Mucosa of gallbladder (tissue), 1 donor: ENCODE measurements at places on chromosomes 1 and 21.

GRCh38 chr1:237124856-237125462, 83.0 kb downstream of the RYR2 start:
- DNase-seq = no peak

DNA sequence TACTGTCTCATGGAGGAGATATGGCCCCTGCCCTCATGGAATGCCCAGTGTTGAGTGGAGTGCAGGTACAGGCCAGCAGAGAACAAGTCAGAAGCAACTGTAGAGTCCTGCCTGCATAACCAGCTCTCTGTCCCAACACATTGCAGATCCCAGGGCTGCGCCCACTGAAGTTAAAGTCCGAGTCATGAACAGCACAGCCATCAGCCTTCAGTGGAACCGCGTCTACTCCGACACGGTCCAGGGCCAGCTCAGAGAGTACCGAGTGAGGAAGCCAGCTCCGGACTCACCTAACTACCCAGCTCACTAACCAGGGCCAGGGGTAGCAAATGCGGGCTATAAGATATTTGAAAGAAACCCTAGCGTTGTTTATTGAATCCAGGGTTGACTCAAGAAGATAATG, 59.1 kb upstream of the CNTN2 start:
- no peak for DNase-seq

DNA sequence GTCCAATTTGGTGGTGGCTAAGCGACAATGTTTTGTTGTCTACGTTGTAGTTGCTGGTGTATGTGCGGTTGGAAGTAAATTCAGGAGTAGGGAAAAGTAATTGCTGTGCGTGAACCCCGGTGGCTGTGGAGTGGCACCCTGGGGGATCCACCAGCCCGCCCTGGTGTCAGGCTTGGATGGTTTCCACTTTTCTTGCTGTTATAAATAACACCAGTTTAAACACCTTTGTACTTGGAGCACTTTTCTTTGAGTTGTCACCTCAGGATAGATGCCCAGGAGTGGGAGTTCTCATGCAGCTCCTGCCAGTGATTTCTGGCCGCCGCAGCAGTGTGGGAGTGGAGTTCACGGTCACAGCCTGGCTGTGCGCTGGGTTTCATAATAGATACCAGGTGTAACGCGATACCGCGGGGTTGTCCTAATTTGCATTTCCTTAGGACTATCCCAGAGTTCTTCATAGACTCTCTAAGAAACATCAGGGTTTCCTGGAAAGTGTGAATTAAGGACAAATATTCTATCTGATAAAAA, 12.8 kb upstream of the TMEM200B start:
- no peak for DNase-seq

DNA sequence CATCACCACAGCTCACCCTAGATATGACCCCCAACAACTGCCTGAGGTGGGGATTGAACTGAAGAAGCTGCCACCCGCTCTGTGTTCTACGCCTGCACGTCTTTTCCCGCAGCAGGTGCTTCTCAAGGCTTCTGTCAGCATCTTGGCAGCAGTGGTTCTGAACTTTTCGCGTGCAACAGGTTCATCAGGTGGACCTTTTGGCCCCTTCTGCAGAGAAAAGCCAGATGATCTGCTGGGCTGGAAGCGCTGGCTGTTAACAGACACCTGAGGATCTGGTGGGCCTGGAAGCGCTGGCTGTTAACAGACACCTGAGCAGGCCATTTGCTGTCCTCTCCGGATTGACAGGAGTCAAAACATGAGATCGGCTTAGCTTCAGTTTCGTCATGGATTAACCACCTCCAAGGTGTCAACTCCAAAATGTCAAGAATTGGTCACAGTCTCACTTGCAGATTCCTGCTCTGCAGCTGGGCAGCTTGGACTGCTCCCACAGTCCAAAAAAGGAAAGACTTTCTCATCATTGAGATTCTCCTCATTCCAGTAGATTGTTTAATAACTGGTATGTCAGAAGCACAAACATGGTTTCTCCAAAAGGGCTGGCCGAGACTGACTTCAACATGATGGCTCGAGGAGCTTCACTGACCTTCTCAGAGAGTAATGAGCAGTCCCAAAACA, 4.7 kb downstream of the C1orf174 start:
- no peak for DNase-seq

GRCh38 chr1:221555689-221556433, 186.0 kb downstream of the DUSP10 start:
- DNase-seq = no peak

DNA sequence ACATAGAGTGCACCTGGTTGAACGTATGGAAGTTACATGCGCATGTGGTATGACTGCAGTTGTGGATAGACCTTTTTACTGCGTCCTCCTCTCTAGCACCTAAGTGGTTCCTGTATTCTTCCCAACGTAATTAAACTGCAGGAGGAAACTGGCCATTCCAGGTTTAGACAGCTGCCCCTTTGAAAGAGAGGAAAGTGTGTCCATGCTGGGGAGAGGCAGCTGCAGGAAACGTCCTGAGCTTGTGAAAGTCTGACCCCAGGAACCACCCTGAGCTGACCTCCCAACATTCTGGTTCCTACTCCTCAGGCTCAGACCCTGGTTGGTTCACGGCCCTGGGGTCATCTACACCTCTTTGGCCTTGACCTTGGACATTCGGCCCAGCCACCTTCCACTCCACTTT, 309.3 kb downstream of the DISC1 start:
- DNase-seq = no peak

- peak; percentile 62 for DNase-seq
These were observed 36.8 kb upstream of the PODN start for GRCh38 chr1:53025034-53025768.

DNA sequence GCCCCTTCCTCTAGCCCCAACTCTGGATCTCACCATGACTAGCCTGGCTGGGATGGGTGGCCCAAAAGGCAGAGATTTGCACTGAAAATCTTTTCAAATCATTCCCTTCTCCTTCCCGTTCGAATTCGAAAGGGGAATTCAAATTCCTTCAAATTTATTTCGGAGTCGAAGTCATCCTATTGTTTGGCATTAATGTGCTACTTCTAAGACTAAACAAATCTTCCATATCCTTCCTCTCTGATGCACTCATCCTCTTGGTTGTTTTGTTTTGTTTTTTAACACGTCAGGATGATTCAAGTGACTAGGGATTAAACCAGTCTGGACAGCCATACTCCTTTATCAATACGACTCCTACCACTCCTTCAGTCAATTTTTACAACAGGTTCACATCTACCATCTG, 95.5 kb upstream of the SGIP1 start:
- no peak for DNase-seq

DNA sequence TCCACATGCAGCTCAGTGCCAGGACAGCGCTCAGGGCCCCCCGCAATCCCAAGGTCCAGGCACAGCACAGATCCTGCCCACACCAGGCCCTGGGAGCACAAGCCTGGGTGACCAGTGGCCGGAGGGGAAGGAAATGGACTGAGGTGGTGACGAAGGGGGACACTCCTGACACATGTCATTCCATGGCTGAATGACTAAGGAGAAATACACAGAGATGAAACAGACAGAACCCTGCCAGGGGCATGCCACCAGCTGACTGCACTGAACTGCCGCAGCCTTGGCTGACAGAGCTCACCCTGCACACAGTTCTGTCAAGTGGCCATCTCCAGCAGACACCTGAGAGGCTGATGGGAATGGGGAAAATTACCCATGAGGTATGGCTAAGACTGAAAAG, 56.1 kb downstream of the HSF2BP start:
- DNase-seq = no peak

- DNase-seq = peak; percentile 94
These were observed 139.9 kb downstream of the DHRS3 start for GRCh38 chr1:12477936-12478611.

DNA sequence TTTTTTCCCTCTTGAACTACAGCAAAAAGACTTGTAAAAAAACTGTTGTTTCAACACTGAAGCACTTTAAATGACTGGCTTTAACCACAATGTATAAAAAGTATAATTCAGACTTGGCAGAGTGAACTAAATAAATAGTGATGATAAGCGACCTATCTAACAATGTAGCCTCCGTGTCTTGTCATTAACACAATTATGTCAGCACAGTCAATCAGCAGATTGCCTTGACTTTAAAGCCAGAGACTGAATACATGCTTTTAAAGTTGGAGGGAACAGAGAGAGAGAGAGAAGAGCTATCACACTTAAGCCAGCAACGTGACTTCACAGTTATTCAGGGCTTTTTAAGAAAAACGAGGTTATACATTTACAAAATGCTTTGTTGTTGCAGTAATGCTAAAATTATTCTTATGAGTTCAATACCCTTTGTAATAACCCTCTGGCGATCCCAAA, 378.1 kb downstream of the LMO4 start:
- no peak for DNase-seq

DNA sequence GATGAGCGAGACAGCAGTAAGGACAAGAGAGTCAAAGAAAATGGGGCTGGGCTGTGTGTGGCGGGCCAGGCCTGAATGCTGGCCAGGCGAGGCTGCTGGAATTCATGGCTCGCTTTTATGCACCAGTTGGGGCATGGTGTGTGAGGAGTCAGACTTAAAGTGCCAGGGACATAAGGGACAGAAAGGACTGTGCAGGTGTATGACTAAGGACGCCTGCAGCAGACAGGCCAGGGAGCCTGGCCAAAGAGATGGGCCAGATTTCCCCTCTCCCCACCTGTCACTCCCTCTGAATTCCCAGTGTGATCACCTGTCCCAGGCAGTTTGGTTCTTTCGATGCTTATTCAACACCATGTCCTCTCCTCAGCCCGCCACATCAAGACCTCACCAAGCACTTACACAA, 16.9 kb upstream of the SMIM12 start:
- no peak for DNase-seq

DNA sequence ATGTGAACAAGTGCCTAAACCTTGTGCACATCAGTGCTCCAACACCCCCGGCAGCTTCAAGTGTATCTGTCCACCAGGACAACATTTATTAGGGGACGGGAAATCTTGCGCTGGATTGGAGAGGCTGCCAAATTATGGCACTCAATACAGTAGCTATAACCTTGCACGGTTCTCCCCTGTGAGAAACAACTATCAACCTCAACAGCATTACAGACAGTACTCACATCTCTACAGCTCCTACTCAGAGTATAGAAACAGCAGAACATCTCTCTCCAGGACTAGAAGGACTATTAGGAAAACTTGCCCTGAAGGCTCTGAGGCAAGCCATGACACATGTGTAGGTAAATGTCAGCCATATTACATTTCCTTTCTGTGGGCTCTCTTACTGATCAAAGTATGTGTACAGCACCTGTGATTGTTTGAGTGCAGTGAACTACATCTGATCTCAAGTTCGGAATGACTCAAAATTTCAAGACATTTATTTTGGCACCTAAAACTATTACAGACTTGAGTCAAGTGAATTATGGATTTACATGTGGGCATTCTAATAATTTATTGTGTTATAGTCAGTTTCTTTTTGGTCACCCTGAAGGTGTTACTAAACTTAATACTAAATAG, 196.5 kb downstream of the TPR start:
- DNase-seq = no peak

DNA sequence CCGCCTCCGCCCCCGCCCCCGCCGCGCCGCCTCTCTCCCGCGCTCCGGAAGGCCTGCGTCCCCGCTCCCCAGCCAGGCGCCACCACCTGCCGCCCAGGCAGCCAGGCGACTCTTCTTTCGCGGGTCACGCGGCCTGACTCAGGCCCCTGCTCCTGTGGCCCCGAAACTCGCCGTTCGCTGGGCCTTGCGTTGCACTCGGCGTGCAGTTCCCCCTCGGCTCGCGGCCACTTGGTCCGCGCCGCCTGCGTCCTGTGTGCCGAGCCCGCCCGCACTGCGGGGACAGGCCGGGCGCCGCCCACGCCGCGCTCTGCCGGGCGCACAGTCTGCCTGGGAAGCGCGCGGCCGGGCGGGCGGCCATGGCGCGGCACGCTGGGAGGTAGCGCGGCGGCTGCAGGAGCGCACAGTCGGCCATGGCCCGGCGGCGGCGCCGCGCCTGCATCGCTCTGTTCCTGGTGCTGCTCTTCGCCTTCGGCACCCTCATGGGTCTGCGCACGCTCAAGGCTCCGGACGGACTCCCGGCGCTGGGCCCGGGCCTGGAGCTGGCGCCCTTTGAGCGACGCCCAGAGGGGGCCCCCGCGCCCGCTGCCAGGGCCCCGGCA, at the start of gene MANEAL:
Gene MANEAL, plus strand, starts transcription at position 75 of the 599 bp plus-strand sequence. Its CDS starts 336 bp downstream, at position 411.
- DNase-seq = peak; percentile 27

DNA sequence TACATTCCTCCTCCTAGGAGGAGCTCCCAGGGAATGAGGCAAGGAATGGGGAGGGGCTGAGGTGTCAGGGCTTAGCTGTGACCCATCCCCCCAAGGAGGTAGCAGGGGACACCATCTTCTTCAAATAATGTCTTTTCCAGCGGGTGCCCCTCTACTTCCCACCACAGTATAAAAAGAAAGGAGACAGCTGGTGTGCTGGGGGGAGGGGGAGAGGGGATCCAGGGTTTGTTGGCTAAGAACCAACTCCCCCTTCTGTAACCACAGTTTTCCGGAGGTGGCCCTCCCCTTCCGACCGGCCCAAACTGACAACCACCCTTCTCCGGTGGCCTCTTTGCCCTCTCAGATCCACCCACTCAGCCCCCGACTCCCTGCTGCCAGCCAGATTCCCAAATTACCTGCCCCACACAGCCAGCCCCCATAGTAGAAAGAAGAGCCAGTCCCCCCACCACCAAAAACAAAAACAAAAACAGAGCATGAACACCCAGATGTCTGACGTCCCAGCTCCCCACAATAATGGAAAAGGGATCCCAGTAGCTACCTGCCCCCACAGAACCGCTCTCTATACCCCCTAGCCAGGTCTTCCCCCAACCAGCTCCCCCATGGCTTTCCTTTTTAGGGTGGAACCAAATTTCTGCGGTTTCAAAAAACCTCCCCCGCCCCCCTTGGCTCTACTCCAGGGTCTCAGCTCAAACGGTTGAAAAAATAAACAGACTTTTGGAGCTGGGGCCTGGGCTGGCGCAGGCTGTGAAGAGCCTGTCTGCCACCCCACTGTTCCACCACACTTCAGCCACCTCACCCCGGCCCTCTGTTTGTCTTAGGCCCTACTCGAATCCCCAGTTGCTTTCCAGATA, 2.1 kb downstream of the ARHGEF2 start:
- peak; percentile 66 for DNase-seq

DNA sequence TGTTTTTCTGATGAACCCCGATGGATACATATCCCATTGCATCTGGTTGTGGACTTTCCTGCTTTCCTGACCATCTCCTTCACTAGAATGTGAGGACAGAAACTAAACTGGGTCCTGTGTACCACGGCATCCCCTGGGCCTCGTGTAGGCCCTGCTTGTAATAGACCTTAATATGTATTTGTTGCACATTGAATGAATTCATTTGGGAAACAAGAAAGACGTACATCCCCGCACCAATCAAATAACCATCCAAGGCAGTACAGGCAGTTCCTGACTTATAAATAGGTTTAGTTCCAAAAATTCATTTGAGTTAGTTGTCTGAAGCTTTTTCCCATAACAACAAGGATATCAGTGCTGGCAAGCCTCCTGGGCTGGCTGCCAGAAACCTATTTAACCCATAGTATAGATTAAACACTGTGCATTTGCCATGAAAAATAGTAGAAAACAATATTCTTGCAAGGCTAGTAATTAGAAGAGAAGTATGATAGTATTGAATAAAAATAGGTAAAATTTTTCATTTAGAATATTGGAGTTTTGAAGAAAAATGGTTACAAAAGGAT, 81.8 kb upstream of the CD34 start:
- no peak for DNase-seq

DNA sequence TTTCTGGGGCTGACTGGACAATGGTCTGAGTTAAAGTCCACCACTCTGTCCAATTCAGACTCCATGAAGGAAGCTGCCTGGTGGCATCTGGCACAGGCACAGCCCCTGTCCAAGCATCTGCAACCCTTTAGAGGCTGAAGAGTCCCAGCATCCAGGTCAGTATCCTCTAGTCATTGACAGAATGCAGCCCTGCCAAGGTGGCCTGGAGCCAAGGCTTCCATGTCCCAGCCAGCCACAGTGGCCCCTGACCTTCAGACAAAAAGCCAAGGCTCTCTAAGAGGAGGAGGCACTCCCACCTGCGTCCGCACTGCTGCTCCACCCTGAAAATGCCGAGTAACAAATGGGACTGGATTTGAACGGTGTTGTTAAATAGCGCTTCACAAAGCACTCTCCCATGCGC, 49.4 kb downstream of the KCNN3 start:
- no peak for DNase-seq
